ENCODE measurements at places on chromosomes 2 and 18. TPM values are rescaled to one million over a fixed set of nuclear protein-coding genes. Genes with fewer than 3 reads are reported as not detected.
A peak's percentile ranks its signal among the peaks of the same experiment; 100 is the strongest.

- no peaks in the 10 kb centered on the region for H3K27me3 ChIP-seq
- no peaks in the 10 kb centered on the region for H3K4me1 ChIP-seq
- DNase-seq, result no peak
- no peaks in the 10 kb centered on the region for H3K36me3 ChIP-seq
- no peak overlapping the region for H3K27ac ChIP-seq
These were observed 120.3 kb upstream of the LYPD1 start for GRCh38 chr2:132790207-132790785.

DNA sequence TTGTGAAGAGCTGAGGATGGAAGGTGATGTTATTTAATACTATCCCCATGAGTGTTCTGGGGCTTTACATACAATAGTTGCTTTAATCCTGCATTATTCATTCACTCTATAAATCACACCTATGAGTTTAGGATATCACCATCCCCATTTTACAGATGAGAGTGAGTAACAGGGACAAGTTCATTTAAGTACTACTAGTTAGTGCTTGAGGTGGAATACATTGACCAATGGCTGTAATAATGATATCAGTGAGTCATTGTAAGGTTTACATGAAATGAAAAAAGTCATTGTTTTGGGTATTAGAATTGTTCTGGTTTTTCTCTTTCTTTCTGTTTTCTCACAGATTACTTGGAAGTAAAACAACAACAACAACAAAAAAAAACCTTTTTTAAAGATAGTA is 42.5 kb downstream of the TANC1 start:
- H3K27ac ChIP-seq, result no peak overlapping the region
- peaks cover 18% of the 10 kb centered on the region for H3K4me1 ChIP-seq
- H3K27me3 ChIP-seq, result no peaks in the 10 kb centered on the region
- H3K36me3 ChIP-seq, result no peaks in the 10 kb centered on the region
- H3K4me3 ChIP-seq, result no peak overlapping the region

TDRD15 gene
- not detected for total RNA-seq

- no peaks in the 10 kb centered on the region for H3K36me3 ChIP-seq
- DNase-seq, result no peak
- H3K27ac ChIP-seq, result no peak overlapping the region
- no peak overlapping the region for H3K4me3 ChIP-seq
These were observed 45.7 kb upstream of the HPCAL1 start for GRCh38 chr2:10257036-10257435.

DNA sequence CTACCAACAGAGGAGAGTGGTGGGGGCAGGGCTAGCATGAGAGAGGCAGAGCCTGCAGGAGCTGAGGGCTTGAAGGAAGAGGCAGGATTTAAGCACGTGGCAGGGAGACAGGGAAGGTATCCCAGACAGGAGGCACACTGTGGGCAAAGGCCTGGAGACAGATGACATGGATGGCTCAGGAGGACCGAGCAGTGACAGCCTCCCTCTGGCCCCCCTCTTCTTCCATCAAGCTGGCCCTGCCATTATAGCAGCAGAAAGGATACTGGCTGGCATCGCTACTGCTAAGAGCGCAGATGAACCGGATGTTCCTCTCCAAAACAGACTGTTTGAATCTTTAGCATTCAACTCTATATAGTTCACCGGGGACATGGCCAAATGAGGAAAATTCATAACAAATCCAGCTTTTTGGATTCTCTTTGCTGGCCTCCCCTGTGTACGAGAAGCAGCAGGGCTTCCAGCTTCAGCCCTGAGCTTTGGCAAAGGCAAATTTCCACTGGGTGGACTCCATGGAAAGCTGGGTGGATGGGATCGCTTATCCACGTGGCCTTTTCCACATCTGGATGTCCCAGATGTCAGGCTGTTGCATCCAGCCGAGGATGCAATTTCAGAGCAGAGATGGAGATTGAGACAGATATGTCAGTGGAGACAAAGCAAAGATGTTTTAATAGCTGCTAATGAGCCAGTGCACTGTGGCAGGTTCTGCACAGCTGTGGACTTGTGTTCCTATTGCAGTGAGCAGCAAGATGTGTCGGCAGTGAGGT is 36.2 kb downstream of the CAPN13 start:
- no peaks in the 10 kb centered on the region for H3K36me3 ChIP-seq
- DNase-seq, result no peak
- no peak overlapping the region for H3K27ac ChIP-seq
- H3K4me1 ChIP-seq, result no peaks in the 10 kb centered on the region
- H3K27me3 ChIP-seq, result no peaks in the 10 kb centered on the region

CRACDL gene
- 3.2 TPM for total RNA-seq

DNA sequence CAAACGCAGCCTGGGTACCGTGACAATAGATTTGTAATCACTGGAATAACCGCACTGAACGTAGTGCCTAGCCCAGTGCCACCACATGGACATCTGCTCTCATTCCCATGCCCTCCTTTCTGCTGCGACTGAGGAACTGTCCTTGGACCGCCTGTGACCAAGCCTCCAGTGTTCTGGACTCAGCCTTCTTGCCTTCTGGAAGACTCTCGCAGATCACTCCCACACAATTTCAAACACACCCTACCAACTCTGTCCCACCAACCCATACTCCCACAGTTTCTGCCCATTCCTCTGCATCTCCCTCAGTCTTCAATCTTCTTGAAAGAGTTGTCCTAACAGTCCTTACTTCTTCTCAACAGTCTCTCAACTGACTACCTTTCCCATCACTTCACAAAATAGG is 2.1 kb downstream of the RNF149 start:
- H3K36me3 ChIP-seq, result no peaks in the 10 kb centered on the region
- peaks cover 46% of the 10 kb centered on the region for H3K4me1 ChIP-seq
- no peak overlapping the region for H3K27ac ChIP-seq
- no peaks in the 10 kb centered on the region for H3K27me3 ChIP-seq
- H3K4me3 ChIP-seq, result peak overlapping the region; percentile 99

GRCh38 chr2:46350029-46350689 is 53.0 kb downstream of the EPAS1 start:
- H3K27ac ChIP-seq, result peak overlapping the region; percentile 74
- H3K4me3 ChIP-seq, result no peak overlapping the region
- DNase-seq, result peak; percentile 35
- H3K4me1 ChIP-seq, result peaks cover 100% of the 10 kb centered on the region
- peaks cover 3% of the 10 kb centered on the region for H3K36me3 ChIP-seq
- no peaks in the 10 kb centered on the region for H3K27me3 ChIP-seq

DNA sequence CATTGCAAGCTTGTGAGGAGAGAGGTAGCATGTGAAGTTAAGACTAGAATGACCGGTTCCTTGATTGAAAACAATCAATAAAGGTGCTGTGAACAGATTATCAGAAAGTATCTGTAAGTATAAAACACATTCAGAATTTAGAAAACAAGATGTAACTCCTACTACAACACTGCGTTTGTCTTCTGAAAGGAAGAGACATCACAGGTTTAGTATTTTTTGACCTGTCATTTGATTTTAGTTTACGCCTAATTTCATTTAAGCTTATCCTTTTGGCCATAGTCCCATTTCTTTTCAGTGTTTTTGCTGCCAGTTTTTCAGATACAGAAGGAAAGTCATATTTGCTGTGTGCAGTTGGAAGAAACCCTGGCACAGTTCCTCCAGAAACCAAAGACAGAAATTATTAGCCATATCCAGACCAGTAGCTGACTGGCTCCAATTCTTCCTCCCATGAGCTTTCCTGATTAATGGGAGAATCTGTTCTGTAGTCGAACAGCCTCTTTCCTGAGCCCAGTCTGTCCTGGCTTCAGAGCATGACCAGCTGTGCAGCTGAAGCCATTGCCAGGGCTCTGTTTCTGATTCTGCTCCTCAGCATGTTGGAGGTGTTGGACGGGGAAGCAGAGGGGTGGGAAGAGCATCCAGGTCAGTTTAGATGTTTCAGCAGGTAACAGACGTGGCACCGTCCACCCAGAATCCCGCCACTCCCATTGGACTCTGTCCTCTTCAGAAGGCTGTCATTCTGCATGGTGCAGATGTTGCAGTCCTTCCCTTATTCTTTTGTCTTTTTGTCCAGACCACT is 61.0 kb downstream of the CRIM1 start:
- no peak for DNase-seq
- H3K27me3 ChIP-seq, result no peaks in the 10 kb centered on the region
- no peak overlapping the region for H3K4me3 ChIP-seq
- H3K4me1 ChIP-seq, result peaks cover 70% of the 10 kb centered on the region
- H3K36me3 ChIP-seq, result no peaks in the 10 kb centered on the region

POTEC gene
- not detected for total RNA-seq

GRCh38 chr2:165594231-165594934 is 124.9 kb downstream of the CSRNP3 start:
- no peak overlapping the region for H3K27ac ChIP-seq
- DNase-seq, result no peak
- H3K4me1 ChIP-seq, result no peaks in the 10 kb centered on the region

SRBD1 gene
- total RNA-seq, result 10.8 TPM

DNA sequence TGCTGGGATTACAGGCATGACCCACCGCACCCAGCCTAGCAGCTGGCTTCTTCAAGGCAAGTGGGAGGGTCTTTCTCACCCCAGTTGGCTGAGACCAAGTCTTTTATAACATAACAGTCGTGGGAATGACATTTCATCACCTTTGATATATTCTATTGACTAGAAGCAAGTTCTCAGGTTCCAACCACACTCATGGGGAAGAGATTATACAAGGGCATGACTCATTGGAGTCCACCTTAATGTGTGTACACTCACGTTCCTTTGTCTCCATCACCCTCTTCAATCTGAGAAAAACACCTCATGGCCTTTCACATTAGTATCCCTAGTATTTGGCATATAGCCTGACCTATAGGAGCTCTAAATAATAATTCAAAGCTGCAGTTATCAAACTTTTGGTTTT is 2.8 kb upstream of the BBS5 start:
- H3K4me3 ChIP-seq, result no peak overlapping the region
- no peaks in the 10 kb centered on the region for H3K27me3 ChIP-seq
- peaks cover 10% of the 10 kb centered on the region for H3K4me1 ChIP-seq
- no peaks in the 10 kb centered on the region for H3K36me3 ChIP-seq
- DNase-seq, result no peak
- H3K27ac ChIP-seq, result no peak overlapping the region

DNA sequence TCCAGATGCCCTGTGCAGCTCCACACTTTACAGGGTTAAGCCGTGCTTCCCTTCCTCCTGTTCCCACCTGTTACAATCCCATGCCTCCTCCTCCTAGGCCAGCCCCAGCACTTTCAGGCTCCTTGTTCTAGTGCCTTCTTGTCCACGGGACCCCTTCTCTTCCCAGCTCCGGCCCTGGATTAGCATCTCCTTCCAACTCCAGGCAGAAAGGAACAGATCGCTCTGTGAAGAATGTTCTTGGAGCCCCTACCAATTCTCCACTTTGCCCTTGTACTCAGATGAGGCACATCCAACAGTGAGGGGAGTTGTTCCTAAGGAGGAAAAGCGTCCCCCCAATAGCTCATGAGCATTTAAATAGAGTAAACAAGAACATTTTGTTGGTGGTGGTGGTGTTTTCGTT is 72.7 kb downstream of the CABLES1 start:
- no peaks in the 10 kb centered on the region for H3K36me3 ChIP-seq
- no peaks in the 10 kb centered on the region for H3K27me3 ChIP-seq
- H3K4me3 ChIP-seq, result no peak overlapping the region
- DNase-seq, result no peak

ESPNL gene
- total RNA-seq, result 0.10 TPM

NDUFS1 gene
- total RNA-seq, result 565 TPM

DNA sequence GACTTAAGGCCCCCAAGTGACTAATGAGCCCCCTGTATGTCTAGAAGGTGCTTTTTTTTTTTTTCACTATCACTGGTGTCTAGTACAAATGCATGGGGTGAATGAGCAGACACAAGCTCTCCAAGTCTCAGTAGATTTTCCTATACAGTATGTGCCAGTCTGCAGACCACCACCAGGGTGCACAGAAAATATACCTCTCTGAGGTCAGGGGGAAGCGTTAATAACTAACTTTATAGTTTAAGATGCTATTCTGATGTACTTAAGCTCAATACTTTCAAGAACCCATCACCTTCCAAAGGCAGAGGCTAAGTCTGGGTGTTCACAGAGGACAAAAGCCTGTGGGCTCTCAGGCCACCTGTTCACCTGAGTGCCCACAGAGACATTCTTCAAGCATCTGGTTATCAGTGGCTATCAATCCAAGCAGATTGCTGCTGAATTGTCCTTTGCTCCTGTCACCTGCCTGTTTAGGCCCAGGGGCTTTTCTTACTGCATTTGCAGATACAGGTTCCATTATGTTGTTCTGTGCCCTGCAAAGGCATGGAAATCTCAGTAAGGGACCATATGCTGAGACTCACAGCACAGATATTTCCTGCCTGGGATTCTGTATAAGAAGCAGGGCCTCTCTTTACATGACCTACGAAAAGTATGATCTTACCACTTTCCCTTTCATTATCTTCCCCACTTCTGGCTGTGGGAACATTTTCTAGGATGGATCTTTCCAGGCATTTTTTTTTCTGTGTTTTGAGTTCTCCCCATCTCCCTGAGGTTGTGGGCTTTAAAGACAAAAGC is 534.6 kb downstream of the TNS1 start:
- H3K36me3 ChIP-seq, result no peaks in the 10 kb centered on the region
- H3K4me1 ChIP-seq, result no peaks in the 10 kb centered on the region
- no peak for DNase-seq
- no peak overlapping the region for H3K27ac ChIP-seq

DNA sequence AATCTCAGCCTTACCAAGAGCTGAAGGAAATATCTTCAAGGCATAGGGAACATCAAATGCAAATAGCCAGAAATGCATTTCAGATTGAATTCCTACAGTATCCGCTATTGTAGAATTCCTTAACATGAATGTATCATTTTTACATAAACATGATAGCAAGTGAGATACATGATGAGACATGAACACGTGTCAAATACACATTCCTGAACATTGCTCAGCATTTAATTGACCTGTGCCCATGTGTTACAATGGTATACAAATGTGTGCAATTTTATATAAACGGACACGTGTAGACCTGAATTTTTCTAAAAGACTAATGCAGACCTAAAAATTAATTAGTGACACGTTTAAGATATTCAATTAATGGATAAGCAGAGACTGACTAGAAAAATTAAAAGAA is 133.0 kb upstream of the TLK1 start:
- no peaks in the 10 kb centered on the region for H3K4me1 ChIP-seq
- H3K36me3 ChIP-seq, result no peaks in the 10 kb centered on the region
- no peak overlapping the region for H3K4me3 ChIP-seq
- H3K27ac ChIP-seq, result no peak overlapping the region
- no peaks in the 10 kb centered on the region for H3K27me3 ChIP-seq
- DNase-seq, result no peak

DNA sequence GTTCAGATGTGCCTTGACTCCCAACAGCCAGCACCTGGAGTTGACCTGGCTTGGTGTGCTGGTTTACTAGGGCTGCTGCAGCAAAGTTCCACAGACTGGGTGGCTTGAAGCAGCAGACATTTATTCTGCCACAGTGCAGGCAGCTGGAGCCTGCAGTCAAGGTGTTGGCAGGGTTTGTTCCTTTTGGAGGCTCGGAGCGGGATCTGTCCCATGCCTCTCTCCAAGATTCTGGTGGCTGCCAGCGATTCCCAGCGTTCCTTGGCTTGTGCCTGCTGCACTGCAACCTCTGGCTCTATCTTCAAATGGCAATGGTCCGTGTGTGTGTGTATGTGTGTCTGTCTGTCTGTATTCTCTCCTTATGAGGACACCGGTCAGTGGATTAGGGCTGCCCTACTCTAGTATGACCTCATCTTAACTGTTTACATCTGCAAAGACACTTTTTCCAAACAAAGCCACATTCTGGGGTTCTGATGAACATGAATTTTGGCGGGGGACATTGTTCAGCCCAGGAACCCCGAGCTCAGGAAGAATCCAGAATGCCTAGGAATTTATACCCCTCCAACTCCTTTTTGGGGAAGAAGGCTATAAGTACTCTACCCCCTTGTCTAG is 44.7 kb upstream of the TMEM131 start:
- H3K27ac ChIP-seq, result no peak overlapping the region
- DNase-seq, result no peak
- H3K4me1 ChIP-seq, result peaks cover 28% of the 10 kb centered on the region
- H3K27me3 ChIP-seq, result no peaks in the 10 kb centered on the region
- H3K4me3 ChIP-seq, result no peak overlapping the region

Data from heart right ventricle (tissue), 16 donors.